ENCODE measurements at places on chromosomes 7 and 10. TPM values are rescaled to one million over a fixed set of nuclear protein-coding genes. Genes with fewer than 3 reads are reported as not detected.

AZGP1 gene
- 2.3 TPM for total RNA-seq

SGPL1 gene
- total RNA-seq, result 15.0 TPM

FAM180A gene
- 133 TPM for total RNA-seq

TYW1B gene
- 6.8 TPM for total RNA-seq
